ENCODE measurements at places on chromosomes 1 and 21.

GRCh38 chr1:210272666-210273065 lies 40.1 kb downstream of the SERTAD4 start:
- DNase-seq: no peak

- DNase-seq: no peak
Observed at GRCh38 chr1:78464449-78464891, 26.3 kb upstream of the PTGFR start.

DNA sequence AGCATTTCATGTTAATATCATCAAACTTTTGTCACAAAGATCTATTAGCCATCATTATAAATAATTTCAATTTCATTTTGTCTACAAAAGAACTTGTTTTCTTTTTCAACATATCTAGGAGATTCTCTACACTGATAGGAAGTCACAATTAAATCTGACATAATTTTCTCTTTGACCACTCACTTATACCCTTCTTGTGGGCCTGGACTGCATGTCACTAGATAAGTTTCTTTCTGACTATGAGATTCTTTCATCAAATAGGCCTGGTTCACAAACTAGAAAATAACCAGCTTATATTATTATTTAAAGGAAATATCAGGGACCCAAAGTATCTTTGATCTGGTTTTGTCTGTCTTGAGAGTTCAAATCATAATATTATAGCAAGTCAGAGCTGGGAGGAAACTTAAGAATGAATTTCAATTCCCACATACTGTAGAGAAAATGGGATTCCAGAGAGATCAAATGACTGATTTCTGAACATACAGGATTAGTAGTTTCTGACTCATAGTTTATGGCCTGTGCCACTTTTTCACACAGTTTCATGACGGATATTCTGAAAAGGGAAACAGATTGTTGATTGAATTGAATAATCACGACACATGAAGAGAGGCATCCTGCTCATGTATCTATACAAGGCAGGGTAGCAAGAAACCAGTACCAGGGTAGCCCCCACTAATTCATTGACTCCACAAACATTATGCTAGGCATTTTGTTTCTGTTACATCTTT lies 355.8 kb downstream of the GPATCH2 start:
- DNase-seq: peak; percentile 74

GRCh38 chr1:30191154-30191702 lies 532.2 kb downstream of the MATN1 start:
- peak; percentile 56 for DNase-seq

DNA sequence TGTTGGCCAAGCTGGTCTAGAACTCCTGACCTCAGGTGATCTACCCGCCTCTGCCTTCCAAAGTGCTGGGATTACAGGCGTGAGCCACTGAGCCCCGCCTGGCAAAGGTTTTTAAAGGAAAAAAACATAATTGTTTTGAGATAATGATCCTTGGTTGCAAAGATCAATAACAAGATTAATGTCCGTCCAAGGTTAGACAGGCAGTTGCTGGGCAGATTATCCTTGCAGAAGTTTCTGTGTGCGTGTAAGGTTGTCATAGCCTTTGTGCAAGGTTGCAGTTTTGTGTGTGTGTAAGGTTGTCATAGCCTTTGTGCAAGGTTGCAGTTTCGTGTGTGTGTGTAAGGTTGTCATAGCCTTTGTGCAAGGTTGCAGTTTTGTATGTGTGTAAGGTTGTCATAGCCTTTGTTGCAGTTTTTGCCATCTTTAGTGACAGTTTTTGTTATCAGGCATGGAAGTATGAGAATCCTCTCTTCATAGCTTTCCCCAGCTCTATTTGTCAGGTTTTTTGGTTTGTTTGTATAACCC lies 3.6 kb downstream of the YBEY start:
- no peak for DNase-seq

- no peak for DNase-seq
Observed at GRCh38 chr1:92587445-92587844, 100.7 kb upstream of the GFI1 start.

GRCh38 chr1:230425252-230426091 lies 660 bp downstream of the PGBD5 start:
- no peak for DNase-seq

DNA sequence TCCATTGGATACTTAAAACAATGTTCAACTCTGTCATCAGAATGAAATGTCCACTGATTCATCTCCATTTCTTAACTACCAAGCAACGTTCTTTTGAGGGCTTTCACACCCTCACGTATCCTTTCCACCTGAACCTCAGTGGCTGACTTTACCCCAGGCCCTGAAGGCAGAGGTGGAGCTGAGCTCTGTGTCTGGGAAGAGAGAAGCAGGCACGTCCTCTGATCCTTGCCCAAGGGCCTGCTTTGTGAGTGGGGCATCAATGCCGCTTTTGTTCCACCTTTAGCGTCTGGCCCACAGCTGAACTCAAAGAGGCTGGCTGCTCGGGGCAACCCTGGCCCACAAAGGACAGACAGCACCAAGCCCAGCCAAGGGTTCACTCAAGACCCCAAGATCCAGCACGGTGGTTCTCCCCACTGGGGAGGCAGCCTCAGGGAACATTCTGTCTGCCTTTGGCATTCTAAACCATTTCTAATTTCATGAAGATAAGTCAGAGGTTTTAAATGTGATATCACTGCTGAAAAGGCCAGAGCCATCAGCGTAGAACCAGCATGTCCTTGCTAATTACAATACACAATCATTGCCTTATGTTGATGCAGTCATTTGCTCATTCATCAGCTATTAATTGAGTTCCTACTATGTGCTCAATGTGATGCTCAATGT lies 126.0 kb upstream of the UBE2U start:
- no peak for DNase-seq

GRCh38 chr1:36136535-36136934 lies 11.5 kb upstream of the COL8A2 start:
- peak; percentile 88 for DNase-seq

GRCh38 chr1:77541162-77541545 lies 141.3 kb downstream of the ZZZ3 start:
- DNase-seq: no peak

GRCh38 chr21:25366116-25366515 lies 241.2 kb downstream of the MRPL39 start:
- no peak for DNase-seq

DNA sequence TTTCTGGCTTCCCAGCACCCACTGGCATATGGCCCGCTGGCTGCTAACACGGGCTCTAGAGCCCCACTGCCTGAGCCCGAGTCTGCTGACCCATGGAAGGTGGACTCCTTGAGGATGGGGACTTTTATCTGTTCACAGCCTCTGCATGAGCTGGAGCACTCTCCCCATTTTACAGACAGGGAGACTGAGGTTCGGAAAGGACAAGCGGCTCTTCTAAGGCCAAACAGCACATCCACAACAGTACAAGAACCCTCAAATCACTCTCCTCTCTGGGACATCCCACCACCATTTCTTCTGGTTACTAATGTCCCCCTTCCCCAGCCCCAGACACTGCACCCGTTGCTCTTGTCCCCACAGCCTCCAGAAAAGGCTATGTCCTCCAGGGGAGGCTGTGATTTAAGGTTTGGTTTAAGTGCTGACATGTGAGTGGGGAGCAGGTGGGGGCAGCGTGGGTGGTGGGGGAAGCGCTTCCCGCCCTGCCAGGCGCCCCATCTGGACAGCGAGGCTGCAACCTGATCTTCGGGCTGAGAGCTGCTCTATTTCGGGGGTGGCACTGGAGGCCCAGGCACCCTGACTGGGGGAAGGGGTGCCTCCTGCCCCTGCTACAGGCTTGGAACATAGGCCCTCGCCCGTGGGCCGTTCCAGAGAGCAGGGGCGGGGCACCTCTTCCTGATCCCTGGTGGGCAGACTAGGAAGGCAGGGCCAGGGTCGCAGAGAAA lies 104.8 kb upstream of the WNT4 start:
- no peak for DNase-seq

GRCh38 chr1:170176772-170177171 lies 31.0 kb downstream of the NTMT2 start:
- no peak for DNase-seq

DNA sequence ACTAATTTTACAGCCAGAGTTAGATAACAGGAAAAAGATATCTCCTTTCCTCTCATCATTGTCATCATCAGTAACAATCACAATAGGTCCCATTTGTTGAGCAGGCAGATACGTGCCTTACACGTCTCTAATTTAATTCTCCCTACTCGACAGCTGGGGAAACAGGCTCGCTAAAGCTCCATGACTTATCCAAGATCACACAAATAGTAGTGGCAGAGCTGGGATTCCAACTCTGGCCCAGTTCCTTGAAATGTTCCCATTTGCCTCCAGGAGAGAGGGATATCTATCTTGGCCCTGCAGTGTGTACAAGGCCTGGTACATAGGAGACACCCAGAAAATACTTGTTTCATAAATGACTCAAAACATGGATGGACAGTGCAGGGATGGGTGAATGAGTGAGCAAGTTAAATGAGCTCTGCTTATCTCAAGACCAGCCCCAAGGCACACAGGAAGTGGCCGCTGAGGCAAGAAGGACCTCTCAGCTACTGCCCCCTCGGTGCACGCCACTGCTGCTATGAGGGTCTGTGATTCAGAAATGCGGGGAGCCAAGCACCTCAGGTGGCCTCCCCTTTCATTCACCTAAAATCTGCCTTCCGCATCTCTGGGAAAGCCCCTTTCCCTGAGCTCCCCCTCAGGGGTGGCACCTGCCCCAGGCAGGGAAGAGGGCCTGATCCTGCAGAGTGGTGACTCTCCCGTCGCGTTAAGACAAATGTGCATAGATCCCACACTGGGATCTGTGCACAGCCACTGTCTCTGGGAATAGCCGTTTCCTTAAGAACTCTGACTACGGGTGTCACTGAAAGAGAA lies 3.6 kb downstream of the KCNN3 start:
- DNase-seq: peak; percentile 61

GRCh38 chr1:42768172-42768571 lies 1.1 kb downstream of the C1orf50 start:
- DNase-seq: no peak

Measured in EL (cell line).